Activated CD4-positive, CD25-positive, alpha-beta regulatory T cell (primary cell): ENCODE measurements at places on chromosomes 11 and 22.

DNA sequence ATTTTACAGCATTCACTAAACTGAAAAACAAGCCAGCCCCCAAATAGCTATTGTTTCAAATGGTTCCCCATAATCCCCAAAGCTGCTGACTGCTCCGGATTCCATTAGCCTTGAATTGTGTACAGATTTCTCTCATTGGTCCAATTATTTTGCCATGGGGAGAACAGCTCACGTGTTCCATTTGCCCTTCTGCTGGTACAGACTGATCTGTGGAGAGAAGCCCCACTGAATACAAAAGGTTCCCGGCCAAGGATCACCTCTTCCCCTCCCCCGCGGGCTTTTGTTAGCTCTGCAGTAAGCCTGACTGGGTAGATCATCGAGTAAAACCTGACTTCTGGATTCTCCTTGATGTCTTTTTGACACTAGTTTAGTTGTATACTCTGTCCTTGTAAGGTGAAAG lies 9.1 kb upstream of the MAPK8IP1 start:
- no peak for DNase-seq

DNA sequence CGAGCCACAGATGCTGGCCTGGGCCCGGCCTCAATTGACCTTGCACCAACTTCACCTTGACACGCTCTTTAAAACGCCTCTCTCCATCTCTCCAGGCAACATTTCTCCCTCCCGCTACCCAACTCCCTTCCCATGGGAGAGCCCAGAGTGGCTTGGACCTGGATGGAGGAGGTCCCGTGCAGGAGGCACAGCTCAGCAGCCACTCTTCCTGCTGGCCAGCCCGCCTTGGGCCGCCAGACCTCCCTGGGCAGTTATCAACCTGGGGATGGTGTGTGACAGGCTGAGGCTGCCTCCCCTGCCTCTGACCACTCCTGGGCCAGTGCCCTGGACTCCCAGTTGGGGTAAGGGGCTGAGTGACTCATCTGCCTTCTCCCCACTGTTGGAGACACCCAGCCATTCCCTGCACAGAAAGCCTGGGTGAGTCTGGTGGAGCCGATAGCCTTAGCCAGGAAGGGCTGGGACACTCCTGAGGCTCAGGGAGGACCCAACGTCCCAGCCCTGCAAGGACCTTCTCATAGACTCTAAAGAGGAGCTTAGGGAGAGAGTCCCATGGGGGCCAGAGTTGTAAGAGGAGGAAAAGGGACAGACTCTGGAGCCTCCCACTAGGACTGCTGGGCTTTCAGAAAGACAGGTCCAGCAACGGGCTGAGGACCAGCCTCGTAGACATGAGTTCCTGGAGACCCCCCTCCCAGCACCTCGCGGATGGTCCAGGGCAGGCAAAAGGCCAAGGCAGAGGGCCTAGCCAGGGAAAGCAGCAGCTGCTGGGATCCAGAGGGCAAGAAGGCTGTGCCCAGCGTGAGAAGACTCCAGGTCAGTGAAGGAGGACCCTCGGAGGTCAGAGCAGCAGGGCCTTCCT lies 131.7 kb downstream of the CEP164 start:
- no peak for DNase-seq

DNA sequence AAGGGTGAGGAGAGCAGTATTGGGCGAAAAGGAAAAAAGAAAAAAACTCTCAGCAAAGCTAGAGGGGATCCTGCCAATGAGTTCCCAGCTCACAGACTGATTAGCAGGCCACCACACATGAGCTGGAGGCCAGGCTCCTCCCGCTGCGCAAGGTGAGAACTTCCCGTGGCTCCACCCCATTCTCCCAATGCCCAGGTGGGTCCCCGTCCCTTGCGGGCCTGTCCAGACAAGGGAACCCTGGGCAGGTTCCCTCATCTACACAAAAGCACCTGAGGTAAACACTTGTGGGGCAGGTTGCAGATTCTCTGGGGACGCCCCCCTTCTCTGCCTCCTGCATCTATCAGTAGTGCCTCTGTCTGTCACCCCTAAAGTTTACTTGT lies 46.5 kb downstream of the CDPF1 start:
- no peak for DNase-seq

- DNase-seq, result no peak
These were observed 36.1 kb downstream of the MMP20 start for GRCh38 chr11:102589047-102589459.

- no peak for DNase-seq
These were observed 111.3 kb downstream of the NAT10 start for GRCh38 chr11:34216706-34217105.

- DNase-seq, result no peak
These were observed 24.0 kb upstream of the MYH9 start for GRCh38 chr22:36411589-36412258.

DNA sequence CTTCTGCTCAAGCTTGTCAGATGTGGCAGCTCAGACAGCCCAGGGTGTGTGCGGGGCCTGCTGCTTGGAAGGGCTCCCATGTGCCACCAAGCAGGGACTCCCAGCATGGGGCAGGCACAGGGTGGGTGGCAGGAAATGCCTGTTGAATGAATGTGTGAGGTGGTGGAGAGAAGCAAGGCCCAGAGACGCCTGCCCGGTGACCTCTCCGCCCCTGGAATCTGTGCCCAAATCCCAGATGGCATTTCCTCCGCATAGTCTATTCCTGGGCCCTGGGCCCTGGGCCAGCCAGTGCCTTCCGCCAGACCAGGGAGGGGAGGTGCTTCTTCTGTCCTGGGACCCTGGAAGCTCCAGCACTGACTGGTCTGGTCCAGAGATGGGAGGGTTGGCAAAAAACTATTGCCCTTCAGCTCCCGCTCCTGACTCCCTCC lies 3.7 kb downstream of the CST6 start:
- no peak for DNase-seq

DNA sequence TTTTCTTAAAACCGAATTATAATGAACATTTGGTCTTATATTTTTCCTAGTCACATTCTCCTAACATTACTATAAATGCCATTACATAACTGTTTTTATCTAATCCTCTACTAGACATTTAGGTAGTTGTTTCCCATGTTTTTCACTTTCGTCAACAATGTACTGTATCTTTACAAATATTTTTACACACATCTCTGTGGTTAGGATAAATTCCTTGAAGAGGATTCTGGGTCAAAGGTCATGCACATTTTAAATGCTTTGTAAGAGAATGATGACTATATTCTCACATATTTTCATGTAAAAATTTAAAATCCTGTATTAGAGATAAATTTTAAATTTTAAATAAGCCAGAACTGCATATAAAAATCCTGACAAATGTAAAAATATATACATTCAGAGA lies 61.3 kb upstream of the CLNS1A start:
- no peak for DNase-seq

- DNase-seq, result no peak
These were observed 90.4 kb upstream of the PARVA start for GRCh38 chr11:12287009-12287373.

- DNase-seq, result no peak
These were observed 63.3 kb upstream of the PHF21B start for GRCh38 chr22:45073064-45073463.

GRCh38 chr11:65643971-65644370 lies 6.1 kb downstream of the SIPA1 start:
- no peak for DNase-seq

DNA sequence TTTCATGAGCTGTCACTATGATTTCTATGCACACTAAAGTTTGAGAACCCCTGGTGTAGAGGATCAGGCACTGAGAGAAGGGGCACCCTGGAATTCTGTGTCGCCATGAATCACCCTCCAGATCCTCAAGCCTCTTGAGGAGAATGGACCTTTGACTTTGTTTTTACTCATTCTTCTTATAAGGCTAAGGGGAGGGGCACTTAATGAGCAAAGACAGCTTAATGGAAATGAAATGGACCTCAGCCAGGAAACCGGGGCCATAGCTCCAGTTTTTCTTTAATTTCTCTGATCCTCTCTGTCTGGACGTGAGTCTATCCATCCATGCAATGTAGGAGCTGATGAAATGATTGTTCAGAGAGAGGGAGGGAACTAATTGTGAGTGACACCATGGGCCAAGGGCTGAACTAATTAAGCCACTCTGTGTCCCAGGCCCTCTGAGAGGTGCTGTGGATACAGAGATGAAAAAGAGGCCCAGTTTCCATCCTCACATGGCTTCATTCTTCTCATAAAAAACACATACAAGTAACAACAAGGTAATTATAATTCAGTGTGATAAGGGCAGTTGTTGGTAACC lies 32.8 kb downstream of the OR2AT4 start:
- DNase-seq, result no peak

GRCh38 chr11:38460896-38461295 lies 1862.9 kb upstream of the RAG2 start:
- DNase-seq, result no peak
